IPS DF 6.9 (cell line): ENCODE measurements at places on chromosomes 7 and 10.
A peak's percentile ranks its signal among the peaks of the same experiment; 100 is the strongest.

GRCh38 chr10:7438196-7438986, 27.6 kb upstream of the SFMBT2 start:
- DNase-seq, result no peak

DNA sequence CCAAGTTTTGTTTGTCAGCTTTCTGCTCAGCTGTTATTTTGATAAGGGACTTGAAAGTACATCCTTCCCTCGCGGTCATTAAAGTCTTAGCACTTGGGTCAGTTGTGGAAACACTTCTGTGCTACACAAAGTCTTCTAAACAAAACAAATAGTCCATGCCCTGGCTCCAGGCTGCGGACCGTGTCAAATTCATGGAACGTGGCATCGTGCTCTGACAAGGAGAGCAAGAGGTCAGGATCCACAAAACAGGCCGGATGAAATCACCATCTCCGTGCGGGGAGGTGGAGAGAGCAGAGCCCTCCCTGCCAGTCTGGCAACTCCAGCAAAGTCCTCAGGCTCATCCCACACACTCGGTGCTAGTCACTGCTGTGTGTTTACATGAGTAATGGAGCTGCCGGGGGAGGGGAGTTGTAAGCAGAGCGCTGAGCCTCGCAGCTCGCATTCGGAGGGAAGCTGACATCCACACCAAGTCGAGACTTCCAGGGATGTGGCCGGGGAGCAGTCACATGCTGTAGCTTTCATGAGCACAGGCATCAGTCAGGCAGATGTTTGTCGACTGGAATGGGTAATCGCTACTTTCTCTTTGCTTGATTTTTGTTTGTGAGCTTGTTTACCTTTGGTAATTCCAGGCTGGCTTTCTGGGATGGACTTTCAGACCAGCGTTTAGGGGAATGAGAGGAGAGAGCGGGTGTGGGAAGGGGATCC, 147.6 kb downstream of the ARID5B start:
- peak; percentile 43 for DNase-seq

GRCh38 chr7:130127821-130128317, 57.5 kb downstream of the KLHDC10 start:
- no peak for DNase-seq

GRCh38 chr7:129489491-129489890, 12.8 kb upstream of the SMKR1 start:
- no peak for DNase-seq

- DNase-seq, result no peak
Observed at GRCh38 chr10:61967298-61967697, 65.8 kb downstream of the ARID5B start.

DNA sequence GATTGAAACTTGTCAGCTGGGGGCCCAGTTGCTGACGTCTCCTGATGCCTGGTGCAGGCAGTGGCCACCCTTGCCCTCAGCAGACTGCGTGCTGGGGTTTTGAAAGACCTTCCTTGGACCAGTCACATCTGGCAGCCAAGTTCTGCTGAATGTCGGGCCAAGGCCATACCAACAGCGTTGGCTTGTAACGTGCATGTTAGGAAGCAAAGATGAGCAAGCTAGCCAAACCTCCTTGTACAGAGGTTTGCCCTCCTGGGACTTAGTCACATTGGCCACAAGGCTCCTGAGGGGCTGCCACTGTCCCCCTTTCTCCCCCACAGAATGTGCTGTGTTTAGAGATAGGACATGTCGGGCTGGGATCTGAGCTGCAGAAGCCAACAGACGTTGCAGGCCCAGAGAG, 49.0 kb downstream of the ADCY1 start:
- DNase-seq, result no peak

DNA sequence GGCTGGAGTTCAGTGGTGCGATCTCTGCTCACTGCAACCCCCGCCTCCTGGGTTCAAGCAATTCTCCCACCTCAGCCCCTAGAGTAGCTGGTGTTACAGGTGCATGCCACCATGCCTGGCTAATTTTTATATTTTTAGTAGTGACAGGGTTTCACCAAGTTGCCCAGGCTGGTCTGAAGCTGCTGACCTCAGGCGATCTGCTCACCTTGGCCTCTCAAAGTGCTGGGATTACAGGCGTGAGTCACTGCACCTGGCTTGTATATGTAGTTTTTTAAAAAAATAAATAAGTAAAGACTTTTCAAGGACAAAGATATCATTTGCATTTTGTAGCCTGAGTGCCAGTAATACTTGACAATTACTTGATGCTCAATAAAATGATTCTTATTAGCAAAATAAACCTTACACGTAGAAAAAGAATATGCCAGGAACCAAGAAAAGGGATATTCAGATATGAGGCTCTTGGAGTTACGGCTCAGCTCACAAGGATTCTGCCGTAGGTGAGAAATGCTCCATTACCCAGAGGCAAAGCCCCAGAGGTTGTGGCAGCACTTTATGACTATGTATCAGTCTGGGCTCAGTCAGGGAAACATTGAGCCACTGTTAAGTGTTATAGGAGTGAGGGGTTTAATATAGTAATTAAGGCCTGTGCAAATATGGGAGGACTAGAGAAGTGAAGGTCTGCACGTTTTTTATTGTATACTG, 98.5 kb downstream of the TPST1 start:
- no peak for DNase-seq

- no peak for DNase-seq
Observed at GRCh38 chr7:17528636-17529035, 230.2 kb downstream of the AHR start.
